ENCODE measurements at places on chromosomes 11 and 22.

GRCh38 chr11:18299721-18300120 lies 22.2 kb downstream of the HPS5 start:
- no peak for DNase-seq

- DNase-seq, result no peak
Measured at GRCh38 chr11:46710821-46711269, 8.2 kb upstream of the F2 start.

DNA sequence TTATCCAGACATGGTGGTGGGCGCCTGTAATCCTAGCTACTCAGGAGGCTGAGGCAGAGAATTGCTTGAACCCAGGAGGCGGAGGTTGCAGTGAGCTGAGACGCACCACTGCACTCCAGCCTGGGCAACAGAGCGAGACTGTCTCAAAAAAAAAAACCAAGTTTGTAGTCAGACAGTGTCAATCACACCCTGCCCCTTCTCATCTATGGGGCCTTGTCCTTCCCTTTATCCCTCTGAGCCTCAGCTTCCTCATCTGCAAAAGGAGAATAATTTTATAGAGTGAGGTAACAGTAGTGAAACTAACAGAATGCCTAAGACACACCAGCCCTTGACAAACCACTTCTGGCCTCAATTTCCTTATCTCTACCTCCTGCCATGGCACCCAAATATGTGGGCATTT lies 10.7 kb downstream of the BCL9L start:
- DNase-seq, result peak; percentile 11

DNA sequence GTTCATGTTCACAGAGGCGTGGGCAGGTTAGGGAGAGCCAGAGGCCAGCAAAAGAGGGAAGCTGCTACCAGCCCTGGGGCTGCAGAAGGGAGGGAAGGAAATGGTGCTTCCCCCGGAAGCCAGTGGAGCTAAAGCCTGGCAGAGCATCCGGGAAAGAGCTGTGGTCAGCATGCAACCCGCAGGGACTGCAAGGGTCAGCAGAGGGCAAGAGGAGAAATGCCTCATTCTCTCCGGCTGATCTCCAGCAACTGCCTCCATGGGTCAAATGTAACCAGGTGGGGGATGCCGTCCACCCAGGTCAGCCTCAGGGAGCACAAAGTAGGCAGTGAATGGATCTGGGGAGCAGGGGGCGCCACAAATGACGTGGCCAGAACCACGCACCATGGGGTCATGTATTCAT lies 36.9 kb upstream of the PRR5 start:
- DNase-seq, result peak; percentile 74

GRCh38 chr11:41010361-41011050 lies 448.9 kb downstream of the LRRC4C start:
- peak; percentile 34 for DNase-seq

DNA sequence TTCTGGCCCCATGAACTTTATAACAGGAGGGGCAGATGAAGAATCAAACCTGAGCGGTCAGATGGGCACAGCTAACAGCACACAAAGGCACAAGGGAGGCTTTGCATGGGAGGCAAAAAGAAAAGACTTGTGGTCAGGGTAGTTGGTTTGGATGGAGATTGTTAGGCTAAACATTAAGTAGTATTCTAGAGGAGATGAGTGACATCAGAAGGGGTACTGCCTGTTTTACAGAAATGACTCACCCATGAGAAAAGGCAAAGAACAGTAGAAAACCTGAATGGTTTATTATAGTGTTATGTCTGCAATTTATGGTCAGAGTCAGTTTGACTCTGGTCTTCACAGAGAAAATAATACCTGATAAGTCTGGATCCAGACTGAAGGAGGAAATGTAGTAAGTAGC lies 129.8 kb upstream of the KIRREL3 start:
- no peak for DNase-seq

DNA sequence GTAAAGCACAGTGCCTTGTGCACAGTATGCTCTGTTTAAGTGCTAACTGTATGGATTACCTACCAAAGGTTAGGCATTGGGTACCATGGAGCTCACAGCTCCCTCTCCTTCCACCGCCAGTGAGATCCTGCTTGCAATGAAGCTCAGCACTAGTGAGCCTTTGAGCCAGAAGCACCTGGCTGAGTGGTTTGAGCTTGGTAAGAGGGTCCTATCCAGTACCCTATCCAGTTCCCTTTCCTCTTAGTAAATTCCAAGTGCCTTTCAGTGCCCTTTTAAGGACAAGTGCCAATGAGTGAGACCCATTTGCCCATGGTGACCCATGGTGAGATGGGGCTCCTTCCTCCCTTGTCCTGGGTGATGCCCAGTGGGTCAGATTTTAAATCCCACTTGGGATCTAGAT lies 43.1 kb upstream of the NAV2 start:
- DNase-seq, result no peak

- no peak for DNase-seq
Measured at GRCh38 chr11:73001615-73002014, 140.5 kb downstream of the FCHSD2 start.

- no peak for DNase-seq
Measured at GRCh38 chr11:33333816-33334215, 76.6 kb downstream of the HIPK3 start.

- DNase-seq, result no peak
Measured at GRCh38 chr11:37613031-37613430, 1015.0 kb upstream of the RAG2 start.

GRCh38 chr11:25596701-25597100 lies 735.2 kb upstream of the ANO3 start:
- no peak for DNase-seq

DNA sequence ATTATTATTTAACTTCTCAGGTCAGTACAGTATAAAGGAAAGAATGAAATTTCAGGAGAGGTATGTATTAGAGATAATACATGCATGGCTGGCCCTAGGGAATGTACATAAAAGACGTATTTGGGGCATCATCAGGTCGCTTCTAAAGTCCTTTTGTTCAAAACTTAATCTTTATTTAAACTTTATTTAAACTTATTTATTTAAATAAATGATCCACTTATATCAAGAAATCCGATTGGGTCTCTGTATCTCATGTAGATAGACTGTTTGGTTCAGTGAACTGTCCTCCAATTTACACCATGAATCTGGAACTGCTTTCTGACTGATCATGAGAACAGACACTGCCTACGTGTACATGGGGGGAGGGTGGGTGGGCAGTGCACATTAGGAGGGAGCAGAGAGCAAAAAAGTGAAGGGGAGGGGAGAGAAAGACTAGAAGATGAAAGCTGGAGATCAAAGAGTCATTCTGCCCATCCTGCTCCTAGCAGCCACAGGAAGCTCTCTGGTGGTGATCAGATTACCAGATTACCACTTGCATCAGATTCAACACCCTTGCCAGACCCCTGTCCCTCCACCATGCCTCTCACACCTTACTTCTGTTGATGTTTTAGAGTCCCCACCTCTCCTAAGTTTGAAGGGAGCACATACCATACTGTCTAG lies 92.1 kb upstream of the MTMR2 start:
- DNase-seq, result no peak

GRCh38 chr22:25475257-25476022 lies 89.0 kb upstream of the GRK3 start:
- no peak for DNase-seq

- no peak for DNase-seq
Measured at GRCh38 chr22:50068096-50068495, 10.0 kb upstream of the TTLL8 start.
